ENCODE measurements at places on chromosomes 16 and 17. TPM values are rescaled to one million over a fixed set of nuclear protein-coding genes. Genes with fewer than 3 reads are reported as not detected.

The CD300H gene
- total RNA-seq: not detected

- H3K36me3 ChIP-seq: no peaks in the 10 kb centered on the region
- peak overlapping the region; percentile 81 for H3K27ac ChIP-seq
- H3K27me3 ChIP-seq: no peaks in the 10 kb centered on the region
- H3K4me1 ChIP-seq: peaks cover 40% of the 10 kb centered on the region
Measured at GRCh38 chr16:68244481-68244902, 681 bp upstream of the PLA2G15 start.

The CCL8 gene
- 20.6 TPM for total RNA-seq

GRCh38 chr16:11049396-11050059 is 105.2 kb downstream of the CLEC16A start:
- H3K36me3 ChIP-seq: peaks cover 42% of the 10 kb centered on the region
- no peaks in the 10 kb centered on the region for H3K27me3 ChIP-seq
- no peak for DNase-seq
- H3K4me1 ChIP-seq: no peaks in the 10 kb centered on the region

GRCh38 chr16:67447508-67448076 is 16.7 kb downstream of the HSD11B2 start:
- H3K36me3 ChIP-seq: no peaks in the 10 kb centered on the region
- peak; percentile 86 for DNase-seq
- peak overlapping the region; percentile 90 for H3K27ac ChIP-seq
- H3K4me1 ChIP-seq: peaks cover 32% of the 10 kb centered on the region

The ALOX12B gene
- total RNA-seq: 0.83 TPM

GRCh38 chr16:84144209-84144858 is 643 bp downstream of the HSDL1 start:
- H3K27ac ChIP-seq: peak overlapping the region; percentile 81
- H3K27me3 ChIP-seq: no peaks in the 10 kb centered on the region
- H3K36me3 ChIP-seq: no peaks in the 10 kb centered on the region

DNA sequence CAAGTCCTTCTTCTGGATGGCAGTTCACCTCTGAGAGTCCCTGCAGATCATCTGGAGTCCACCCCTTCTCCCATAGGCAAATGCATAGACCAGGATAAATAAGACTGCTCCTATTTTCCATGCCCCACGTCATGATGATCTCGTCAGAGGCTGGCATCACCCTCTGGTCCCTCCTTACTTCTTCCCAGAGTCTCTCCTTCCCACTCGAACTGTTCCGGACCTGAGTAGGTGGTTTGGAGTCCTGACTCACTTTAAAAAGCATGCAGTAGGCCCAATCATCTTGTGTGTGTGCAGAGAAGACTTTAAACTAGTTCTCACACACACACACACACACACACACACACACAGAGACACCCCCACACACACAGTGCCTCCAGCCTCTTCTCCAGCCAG is 72.0 kb downstream of the SOX9 start:
- no peaks in the 10 kb centered on the region for H3K36me3 ChIP-seq
- H3K4me1 ChIP-seq: no peaks in the 10 kb centered on the region
- no peak for DNase-seq
- H3K4me3 ChIP-seq: no peak overlapping the region
- H3K27me3 ChIP-seq: no peaks in the 10 kb centered on the region
